Dermis microvascular lymphatic vessel endothelial cell (primary cell): ENCODE measurements at places on chromosomes 4 and X. TPM values are rescaled to one million over a fixed set of nuclear protein-coding genes. Genes with fewer than 3 reads are reported as not detected.

The HSFX3 gene
- total RNA-seq, result not detected in 2 replicates

The TEX13C gene
- not detected in 2 replicates for total RNA-seq

The HCCS gene
- total RNA-seq, result 16.2 and 20.1 TPM in 2 replicates

The NXF2 gene
- not detected in 2 replicates for total RNA-seq

The ASB12 gene
- under 0.01 TPM in 1 of 2 replicates, not detected in the other for total RNA-seq

The RCHY1 gene
- total RNA-seq, result 37.4 and 38.3 TPM in 2 replicates

The LAGE3 gene
- total RNA-seq, result 14.9 and 16.9 TPM in 2 replicates

The ZFP92 gene
- 0.39 and 0.89 TPM in 2 replicates for total RNA-seq

The PDZD4 gene
- 0.26 and 0.89 TPM in 2 replicates for total RNA-seq

The SPANXA1 gene
- total RNA-seq, result not detected in 2 replicates

The OTC gene
- 0.13 and 0.26 TPM in 2 replicates for total RNA-seq

The REPS2 gene
- total RNA-seq, result 4.2 and 6.1 TPM in 2 replicates

The RHOXF1 gene
- not detected in 2 replicates for total RNA-seq
